ENCODE measurements at places on chromosomes 1 and 21.

DNA sequence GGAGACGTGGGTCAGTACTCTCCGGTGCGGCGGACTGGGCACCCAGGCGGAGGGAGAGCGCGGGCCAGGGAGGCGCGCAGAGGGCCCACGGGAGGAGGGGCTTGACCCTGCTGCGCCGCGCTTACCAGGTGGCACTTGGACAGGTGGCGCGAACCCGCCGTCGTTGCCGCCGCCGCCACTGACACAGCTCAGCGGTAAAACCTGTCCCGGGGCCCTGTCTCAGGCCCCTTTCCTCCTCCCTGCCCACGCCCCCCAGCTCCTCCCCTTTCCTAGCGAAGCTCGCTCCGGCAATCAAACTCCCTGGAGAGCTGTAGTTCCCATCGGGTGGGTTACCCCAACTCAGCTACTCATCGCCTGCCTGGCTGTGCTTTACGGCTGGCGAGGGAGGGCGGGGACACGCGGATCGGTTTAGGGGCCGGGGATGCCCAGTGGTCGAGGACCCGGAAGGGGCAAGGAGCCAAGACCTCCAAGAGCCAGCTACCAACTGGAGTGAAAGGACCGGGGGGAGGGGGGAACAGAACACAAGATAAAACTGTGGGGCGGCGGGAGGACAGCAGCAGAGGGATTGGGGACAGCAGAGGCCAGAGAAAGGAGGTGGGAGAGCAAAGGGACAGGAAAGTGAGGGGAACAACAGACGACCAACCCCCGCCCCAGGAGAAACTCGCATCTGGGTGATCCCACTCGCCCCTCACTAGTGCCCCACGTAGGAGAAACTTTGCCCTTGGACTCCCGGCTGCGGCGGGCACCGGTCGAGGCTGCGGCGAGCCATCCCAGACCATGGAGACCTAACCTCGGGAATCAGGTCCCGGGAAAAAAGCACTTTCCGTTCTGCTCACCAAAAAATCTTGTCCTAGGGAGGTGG lies 2.9 kb downstream of the GFI1 start:
- peak; percentile 80 for DNase-seq

GRCh38 chr1:41726899-41727748 lies 191.6 kb downstream of the HIVEP3 start:
- DNase-seq: no peak

DNA sequence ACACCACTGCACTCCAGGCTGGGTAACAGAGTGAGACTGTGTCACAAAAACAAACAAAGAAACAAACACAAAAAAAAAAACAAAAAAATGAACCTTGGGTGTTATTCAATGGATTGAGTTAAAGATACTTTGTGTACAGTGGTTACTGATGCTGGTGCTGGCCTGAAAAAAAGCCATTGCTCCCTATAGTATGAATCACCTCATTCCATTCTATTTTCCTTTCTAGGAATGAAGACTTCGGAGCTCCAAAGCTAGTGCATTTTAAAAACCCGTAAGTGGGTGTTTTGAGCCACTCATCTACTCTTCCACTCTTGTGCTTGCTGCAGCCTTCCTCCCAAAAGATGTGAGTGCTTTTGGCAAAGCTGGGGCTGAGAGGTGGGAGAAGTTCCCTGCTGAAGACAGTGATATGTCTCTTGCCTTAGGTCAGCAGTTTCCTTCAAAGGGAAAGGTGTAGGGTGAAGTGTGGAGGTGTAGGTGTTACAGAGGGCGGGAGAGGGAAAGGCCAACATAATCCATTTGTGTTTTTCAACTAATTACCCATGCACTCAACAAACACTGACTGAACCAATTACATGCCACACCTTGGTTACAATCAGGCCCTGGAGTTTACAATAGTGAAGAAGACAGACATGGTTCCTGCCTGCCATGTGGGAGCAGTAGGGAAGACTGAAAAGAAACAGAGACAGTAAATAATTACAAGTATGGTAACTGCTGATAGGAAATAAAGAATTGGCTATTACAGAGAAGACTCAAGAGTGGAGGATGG lies 55.0 kb upstream of the SERBP1 start:
- no peak for DNase-seq

- no peak for DNase-seq
These were observed at the start of gene PLPPR5 for GRCh38 chr1:99004861-99005442. Gene PLPPR5 (minus strand): TSS chr1:99004861. CDS start chr1:99004671, 190 bp downstream.

- DNase-seq: no peak
These were observed 55.3 kb upstream of the GPR37L1 start for GRCh38 chr1:202067188-202067974.

DNA sequence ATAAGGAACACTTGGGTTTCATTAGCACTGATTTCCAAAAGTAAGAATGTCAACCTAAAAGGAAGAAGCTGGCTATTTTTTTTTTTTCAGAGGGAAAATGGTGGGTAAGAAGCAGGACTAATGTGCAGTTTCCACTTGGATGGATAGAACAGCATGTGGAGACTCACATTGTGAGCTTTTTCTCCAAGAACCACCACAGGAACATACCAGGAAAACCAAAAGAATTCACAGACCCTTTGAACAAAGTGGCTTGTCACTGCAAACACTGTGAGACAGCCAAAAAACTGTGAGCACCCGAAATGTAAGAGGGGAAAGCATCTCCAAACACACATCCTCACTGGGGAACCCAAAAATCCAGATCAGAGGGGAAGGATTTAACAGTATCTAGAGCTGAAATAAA lies 15.7 kb upstream of the MX1 start:
- no peak for DNase-seq

DNA sequence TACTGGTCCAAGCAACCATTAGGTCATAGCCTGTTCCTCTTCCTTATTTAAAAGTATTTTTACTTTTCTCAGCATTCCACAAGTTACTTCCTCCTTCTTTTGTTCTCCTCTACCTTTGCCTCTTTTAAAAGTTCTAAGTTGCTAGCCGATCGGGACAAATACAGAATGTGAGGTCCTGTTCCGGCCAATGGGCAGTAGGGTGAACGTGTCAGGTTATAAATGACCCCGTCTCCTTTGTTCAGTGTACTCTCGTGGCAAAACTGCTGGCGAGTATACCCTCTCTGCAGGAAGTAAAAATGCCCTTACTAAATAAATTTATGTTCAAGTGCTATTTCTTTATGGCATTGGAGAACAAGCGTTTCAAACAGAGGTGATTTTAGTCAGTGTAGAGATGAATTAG lies 2.5 kb downstream of the ADCY10 start:
- no peak for DNase-seq

DNA sequence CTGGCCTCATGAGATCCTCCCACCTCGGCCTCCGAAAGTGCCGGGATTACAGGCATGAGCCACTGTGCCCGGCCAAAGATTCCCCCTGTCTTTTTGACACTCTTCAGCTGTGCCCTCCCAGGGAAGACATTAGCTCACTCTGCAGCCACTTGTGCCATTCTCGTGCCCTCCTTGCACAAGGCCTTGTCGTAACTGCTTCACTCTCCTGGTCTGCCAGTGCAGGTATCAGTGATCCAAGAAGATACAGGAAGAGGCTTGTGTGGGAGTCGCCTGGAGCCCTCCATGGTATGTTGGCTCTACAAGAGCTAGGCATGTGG lies 22.0 kb upstream of the WDR26 start:
- no peak for DNase-seq

- DNase-seq: peak; percentile 54
These were observed 59.8 kb upstream of the MORC3 start for GRCh38 chr21:36260030-36260787.

- DNase-seq: peak; percentile 10
These were observed 11.5 kb downstream of the TNFSF4 start for GRCh38 chr1:173195596-173196088.

- DNase-seq: no peak
These were observed 78.9 kb upstream of the JAK1 start for GRCh38 chr1:65045022-65045817.
